GM18507 (cell line): ENCODE measurements at places on chromosomes 7 and 10.

- DNase-seq, result no peak
Measured at GRCh38 chr7:102317231-102318059, 30.8 kb downstream of the SH2B2 start.

DNA sequence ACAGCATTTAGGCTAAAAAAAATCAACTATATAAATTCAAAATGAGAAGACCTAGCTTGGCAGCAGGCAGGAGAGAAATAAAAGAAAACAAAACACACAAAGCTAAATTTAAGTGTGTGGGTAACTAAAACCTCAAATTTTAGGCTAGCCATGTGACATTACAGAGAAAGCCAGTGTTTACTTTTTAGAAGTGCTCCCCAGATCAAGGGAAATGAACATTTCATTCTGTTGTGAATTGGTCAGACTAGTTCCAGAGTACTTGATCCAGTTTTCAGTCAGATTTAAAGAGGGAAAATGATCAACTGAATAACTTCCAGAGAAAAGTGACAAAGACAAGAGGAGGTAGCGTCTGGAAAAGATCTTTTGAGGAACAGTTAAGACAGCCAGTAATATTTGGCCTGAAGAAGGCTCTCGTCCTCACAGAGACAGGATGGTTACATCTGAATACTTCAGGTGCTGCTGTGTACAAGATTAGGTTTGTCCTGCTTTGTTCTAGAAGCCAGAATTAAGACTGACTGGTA lies 563.4 kb downstream of the KCNMA1 start:
- DNase-seq, result no peak

GRCh38 chr10:121608469-121609190 lies 10.4 kb upstream of the FGFR2 start:
- peak; percentile 50 for DNase-seq

DNA sequence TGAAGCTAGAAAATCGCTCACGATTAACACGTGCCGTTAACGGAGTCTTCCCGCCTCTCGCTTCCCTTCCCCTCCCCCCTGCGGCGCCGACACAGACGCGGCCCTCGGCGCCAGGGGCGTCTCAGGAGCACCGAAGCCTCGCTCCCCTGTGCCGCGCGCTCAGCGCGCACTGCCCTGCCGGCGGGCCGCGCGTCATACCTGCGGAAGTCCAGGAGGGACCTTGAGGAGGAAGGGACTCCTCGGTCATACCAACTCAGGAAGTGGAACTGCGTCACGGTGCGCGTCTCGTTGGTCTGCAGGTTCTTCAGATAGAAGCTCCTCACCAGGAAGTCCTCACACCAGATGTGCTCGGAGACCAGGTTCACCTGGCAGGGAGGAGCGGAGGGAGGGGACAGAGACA lies 239.6 kb downstream of the DNAJB6 start:
- DNase-seq, result no peak

- DNase-seq, result no peak
Measured at GRCh38 chr10:119031496-119032059, 2.1 kb downstream of the NANOS1 start.

DNA sequence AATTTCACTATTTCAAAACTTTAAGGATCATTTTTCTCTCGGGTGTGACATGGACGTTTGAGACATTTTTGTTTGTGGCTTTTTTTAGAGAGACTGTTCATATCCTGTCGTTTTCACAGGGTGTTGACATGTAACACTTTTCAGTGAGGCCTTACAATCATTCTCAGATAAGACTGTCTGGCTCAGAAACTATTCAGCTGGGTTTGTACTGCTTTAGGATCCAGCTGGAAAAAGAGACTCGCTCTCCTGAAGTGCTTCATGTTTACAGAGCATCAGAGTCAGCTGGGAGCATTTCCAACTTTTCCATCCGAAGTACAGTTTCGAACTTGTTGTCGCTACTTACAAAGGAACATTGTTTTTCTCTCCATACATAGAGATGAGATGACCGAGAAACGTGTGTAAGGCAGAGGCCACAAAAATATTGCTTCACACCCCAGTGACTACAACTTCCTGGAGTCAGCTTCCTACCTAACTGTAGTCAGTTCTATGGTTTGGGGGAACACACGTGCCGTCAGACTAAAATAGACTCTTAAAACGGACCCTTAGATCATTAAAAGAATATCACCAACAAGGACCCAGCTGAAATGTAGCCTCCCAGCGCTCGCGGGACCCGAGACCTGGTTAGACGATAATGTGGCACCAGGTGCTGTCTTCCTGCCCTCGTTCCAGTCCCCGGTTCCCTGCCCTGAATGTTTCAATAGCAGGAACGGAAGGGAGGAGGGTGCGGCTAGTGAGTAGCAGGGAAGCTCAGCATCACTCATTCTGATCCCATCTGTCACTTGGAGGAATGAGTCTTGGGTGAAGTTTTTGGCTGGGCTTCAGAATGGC lies 78.0 kb downstream of the MKI67 start:
- DNase-seq, result no peak

- DNase-seq, result no peak
Measured at GRCh38 chr7:150716368-150716767, at the start of gene GIMAP1. GIMAP1 (plus strand) TSS chr7:150716613; CDS start chr7:150719048, 2,435 bp downstream.

GRCh38 chr7:157336383-157337315 lies at the start of gene DNAJB6:
DNAJB6 (plus strand) TSS chr7:157337004; CDS start chr7:157358573, 21,569 bp downstream.
- peak; percentile 87 for DNase-seq

DNA sequence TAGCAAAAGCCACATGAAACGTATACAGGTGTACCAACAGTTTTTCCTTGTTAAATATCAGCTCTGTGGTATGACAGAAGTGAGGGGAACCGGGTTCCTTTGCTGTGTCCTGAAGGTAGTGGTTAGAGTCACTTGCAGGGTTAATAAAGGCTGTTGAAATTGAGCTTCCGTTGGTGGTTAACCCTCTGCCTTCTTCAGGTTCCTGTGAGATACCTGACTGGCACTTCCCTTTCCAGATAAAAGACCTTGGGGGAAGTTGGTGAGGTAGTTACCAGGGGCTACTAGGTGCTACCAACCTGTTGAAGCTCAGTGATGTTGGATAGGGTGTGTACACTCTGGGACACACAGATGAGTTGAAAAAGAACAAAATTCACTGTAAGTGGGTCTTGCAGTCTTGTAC lies 384.1 kb downstream of the GATA3 start:
- no peak for DNase-seq

GRCh38 chr10:4687397-4687796 lies 138.6 kb upstream of the AKR1E2 start:
- DNase-seq, result no peak

DNA sequence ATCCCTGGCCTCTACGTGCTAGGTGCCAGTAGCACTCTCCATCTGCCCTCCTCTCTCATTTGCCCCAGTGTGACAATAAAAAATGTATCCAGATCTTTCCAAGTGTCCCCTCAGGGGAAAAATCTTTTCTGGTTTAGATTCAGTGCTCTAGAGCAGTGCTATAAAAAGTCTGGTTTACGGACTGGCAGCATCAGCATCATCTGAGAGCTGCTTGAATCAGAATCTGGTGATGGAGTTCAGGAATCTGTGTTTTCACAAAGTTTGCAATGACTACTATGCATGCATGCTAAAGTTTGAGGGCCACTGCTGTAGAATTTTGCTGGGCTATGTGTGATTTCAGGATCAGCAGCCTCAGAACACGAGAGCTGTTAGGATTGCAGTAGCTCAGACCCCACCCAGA lies 356.5 kb downstream of the PHF14 start:
- no peak for DNase-seq

DNA sequence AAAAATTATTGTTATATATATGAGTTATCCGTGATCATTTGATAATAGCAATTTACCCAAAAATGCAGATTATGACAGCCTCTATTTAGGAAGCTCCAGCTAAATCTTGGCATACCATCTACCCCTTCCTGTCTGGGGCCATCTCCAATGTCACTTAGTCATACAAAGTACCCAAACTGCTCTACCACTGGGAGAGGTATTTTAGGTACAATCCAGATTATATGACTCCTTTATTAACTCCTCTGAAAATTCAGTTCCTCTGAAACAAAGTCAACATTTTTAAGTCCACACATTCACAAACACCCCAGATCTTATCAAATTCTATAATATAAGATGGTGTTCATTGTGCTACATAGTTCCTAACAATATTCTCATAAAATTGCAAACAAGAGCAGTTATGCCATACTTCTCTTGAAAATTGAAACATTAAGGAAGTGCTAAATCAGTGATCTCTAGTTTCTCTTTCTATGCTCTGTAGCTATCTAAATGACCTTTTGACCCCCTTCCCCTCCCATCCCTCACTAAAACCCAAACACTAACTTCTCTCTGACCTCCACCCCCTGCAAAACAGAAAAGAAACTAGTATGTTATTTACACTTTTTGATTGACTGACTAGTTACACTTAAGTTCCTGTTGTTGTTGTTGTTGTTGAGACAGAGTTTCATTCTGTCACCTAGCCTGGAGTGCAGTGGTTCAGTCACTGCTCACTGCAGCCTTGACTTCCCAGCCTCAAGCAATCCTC lies 16.4 kb downstream of the HOXA1 start:
- no peak for DNase-seq

DNA sequence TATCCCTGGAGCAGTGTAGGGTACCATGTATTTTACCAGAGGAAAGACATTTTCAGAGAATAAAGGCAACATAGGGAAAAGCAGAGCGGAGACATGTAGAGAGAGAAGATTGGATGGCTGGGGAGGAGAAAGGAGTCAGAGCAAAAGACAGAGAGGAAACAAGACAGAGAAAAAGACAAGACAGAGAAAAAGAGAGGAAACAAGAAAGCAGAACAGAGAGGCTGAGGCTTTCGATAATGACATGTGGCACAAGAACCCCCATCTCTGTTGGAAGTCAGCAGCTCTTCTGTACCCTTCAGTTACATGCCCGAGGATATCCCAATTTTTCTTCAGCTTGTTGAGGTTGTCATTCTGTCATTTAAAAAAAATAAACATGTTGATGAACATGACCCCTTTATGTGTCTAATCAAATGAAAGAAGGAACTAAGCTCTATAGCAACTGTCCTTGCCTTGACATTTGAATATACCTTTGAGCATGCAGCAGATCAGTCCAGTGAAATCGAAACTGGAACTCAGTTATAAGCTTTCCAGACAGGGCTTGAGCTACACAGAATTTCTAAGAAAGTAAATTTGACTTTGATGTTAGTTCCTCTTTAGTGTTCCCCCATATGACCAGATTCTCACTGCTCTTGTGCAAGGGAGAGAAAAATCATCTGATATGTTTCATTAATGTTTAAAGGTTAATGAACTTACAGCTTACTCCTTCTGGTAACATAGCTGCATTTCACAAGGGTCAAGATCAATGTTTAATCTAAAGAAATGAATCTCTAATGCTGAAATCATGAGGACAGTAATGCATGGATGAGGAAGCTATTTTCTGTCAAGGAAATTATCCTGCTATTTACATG lies 75.1 kb upstream of the SP4 start:
- DNase-seq, result peak; percentile 39

- DNase-seq, result no peak
Measured at GRCh38 chr7:8434290-8435002, 1.0 kb downstream of the NXPH1 start.

GRCh38 chr10:71064413-71065118 lies 147.8 kb upstream of the UNC5B start:
- DNase-seq, result no peak

DNA sequence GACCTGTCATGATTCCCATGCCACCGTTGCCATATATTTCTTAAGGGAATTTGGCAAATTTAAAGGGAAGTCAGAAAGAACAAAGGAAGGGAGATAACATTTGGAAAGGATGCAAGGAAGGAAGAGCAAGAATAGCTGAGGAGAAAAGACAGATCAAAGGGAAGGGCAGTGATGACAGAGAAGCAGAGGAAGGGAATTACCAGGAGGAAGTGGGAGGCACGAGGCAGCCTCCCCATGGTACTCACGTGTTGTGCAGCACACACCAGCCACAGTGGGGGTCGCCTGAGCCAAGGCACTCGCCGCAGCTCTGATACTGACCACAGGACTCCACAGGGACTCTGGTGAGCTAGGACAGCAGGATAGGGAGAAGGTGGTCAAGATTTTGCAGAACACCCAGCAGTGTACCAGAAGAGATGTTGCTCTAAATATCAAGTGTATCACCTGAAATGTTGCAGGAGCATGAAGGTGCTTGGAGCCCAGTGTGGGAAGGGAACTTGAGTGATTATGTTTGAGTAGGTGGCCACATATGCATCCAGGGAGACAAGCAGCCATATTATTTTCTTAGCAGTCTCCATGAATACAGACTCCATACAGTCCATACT lies 335.3 kb downstream of the PLXNA4 start:
- no peak for DNase-seq
